ENCODE measurements at places on chromosomes 7 and 10. TPM values are rescaled to one million over a fixed set of nuclear protein-coding genes. Genes with fewer than 3 reads are reported as not detected.

DNA sequence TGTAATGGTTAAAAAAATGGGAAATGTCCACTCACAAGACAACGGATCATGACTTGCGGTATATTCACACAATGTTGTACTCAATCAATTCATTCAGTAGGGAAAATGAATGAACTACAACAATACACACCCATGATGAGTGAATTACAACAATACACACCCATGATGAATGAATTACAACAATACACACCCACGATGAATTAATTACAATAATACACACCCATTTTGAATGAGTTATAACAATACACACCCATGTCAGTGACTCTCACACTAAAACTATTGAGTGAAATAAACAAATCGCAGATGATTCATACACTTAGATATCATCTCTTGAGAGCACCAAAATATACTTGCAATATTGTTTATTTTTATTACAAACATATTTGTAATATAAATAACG lies 174.6 kb downstream of the FRMD4A start:
- no peaks in the 10 kb centered on the region for H3K36me3 ChIP-seq
- no peak for DNase-seq
- no peak overlapping the region for H3K4me3 ChIP-seq
- peaks cover 32% of the 10 kb centered on the region for H3K27me3 ChIP-seq
- H3K27ac ChIP-seq, result no peak overlapping the region

Gene COL26A1
- not detected for total RNA-seq

DNA sequence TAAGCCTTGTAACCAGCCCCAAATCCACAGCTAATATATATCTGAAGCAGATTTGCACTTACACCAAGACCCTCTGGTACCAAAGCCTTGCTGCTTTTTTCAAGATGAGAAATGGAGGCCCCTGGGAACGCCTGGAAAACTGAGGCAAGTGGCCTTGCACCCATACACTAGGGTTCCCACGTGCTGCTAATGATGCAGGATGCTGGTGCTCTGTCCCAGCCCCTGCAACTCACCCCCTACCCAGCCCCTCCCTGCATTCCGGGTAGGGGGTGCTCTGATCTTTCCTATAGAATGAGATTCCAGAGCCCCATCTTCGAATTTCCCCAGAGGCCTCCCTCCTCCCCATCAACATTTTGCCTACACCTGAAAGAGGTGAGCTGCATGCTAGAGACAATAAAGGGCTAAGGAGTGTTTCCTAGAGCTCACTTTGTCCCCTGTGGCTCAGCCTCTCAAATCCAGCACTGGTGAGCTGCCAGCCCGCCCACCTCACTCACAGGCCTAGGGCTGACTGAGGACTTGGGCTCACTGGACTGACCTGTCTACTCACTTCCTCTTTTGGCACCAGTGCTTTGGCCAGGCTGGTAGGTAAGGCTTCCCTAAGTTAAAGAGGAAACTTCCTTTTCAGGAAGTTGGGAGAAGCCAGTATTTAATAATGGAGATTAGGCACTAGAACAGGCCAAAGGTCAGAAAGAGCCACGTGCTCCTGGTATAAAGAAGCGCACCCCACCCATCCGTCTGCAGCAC lies 9.8 kb downstream of the RBP4 start:
- no peak for DNase-seq
- H3K27ac ChIP-seq, result no peak overlapping the region
- no peak overlapping the region for H3K4me3 ChIP-seq
- H3K27me3 ChIP-seq, result peaks cover 3% of the 10 kb centered on the region
- H3K36me3 ChIP-seq, result no peaks in the 10 kb centered on the region

DNA sequence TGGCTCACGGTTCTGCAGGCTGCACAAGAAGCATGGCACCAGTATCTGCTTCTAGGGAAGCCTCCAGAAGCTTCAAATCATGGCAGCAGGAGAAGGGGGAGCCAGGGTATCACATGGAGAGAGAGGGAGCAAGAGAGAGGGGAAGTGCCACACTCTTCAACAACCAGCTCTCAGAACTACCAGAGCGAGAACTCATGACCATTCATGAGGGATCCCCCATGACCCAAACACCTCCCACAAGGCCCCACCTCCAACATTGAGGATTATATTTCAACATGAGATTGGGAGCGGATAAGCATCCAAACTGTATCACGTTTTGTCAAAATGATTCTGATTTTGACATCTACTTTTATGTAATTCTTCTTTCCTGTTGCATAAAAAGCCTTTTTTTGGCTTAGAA lies 38.5 kb downstream of the CREM start:
- H3K27ac ChIP-seq, result no peak overlapping the region
- peaks cover 15% of the 10 kb centered on the region for H3K36me3 ChIP-seq
- DNase-seq, result no peak
- no peaks in the 10 kb centered on the region for H3K27me3 ChIP-seq

DNA sequence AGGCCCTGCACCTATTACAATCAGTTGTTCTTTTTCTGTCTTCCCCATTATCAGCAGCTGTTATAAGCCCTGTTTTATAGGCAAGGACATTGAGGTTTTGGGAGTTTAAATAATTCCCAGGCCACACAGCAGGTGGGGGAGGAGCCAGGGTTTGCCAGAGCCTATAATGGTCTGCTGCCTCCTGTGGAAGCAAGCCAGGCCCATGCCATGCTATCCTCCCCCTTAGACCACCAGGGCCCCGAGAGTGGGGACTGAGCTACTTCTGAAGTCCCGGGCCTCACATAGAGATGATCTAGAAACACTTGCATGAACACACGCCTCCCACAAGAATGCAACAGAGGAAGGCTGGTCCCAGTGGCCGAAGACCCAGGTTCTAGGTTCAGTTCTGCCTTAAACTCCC lies 141.7 kb downstream of the SH3PXD2A start:
- peaks cover under 1% of the 10 kb centered on the region for H3K4me1 ChIP-seq
- no peaks in the 10 kb centered on the region for H3K27me3 ChIP-seq
- DNase-seq, result no peak
- H3K36me3 ChIP-seq, result no peaks in the 10 kb centered on the region
- H3K4me3 ChIP-seq, result no peak overlapping the region
- H3K27ac ChIP-seq, result no peak overlapping the region

Gene SPOCK2
- total RNA-seq, result 134 TPM

- H3K36me3 ChIP-seq, result no peaks in the 10 kb centered on the region
- H3K27ac ChIP-seq, result no peak overlapping the region
- H3K4me1 ChIP-seq, result peaks cover 44% of the 10 kb centered on the region
Observed at GRCh38 chr7:142440219-142440905, 182.5 kb upstream of the PRSS58 start.

DNA sequence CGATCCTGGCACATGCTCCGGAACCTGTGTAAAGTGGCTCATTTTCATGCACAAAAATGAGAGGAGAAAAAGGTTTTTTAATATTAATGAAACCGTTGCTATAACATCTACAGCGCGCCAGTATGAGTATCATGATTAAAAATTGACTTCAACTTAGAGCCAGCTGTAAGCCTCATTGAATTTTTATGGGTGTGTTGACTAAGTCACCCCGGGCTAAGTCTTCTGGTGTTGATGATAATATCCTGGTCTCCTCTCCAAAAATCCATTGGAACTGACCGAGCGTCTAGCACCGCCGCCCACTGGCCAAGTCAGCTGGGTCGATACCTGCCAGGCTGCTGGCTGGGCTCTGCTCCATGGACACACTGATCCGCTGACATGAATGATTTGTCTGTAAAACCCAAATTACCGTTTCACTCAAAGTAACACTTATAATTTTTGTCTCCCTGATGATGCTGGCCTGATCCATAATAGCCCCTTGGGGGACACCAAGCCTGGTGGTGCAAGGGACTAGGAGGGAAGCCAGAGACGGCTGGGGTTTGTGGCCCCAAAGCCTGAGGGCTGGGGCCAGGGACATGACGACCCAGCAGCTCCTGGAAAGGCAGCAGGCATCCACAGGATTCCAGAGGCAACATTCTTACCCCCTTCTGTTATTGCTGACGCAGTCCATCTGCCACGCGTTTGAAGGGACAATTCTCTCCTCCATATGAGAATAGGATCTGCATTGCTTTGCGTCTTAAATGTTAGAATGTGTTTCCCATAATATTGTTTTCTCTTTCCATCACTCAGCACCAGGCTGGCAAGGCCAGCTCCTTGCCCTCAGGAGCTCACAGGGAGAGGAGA lies 131.0 kb upstream of the PPP2R2D start:
- H3K27me3 ChIP-seq, result no peaks in the 10 kb centered on the region
- no peak for DNase-seq
- no peak overlapping the region for H3K27ac ChIP-seq
- H3K4me1 ChIP-seq, result no peaks in the 10 kb centered on the region
- no peaks in the 10 kb centered on the region for H3K36me3 ChIP-seq

Gene FBXW4
- total RNA-seq, result 37.6 TPM

DNA sequence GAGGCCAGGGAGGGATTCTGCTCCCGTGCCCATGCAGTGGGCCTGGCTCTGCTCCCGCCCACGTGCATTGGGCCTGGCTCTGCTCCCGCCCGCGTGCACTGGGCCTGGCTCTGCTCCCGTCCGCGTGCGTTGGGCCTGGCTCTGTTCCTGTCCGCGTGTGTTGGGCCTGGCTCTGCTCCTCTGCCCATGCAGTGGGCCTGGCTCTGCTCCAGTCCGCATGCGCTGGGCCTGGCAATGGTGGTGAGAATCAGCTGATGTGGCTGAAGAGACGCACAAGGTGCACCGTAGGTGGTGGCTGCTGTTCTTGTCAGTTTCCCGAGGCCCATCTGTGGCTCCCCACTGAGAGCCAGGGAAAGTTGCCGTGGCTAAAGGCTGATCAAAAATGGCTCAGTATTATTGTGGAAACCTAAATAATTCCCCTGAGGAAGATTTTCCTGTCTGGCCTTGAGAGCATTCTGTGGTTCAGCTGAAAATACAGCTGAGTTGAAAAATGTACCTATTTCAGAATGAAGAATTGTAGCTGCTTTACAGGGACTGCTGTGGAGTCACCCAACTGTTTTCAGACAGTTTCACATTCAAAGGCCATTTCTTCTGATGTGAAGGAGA lies 572.4 kb downstream of the GLRX3 start:
- no peak for DNase-seq
- H3K4me1 ChIP-seq, result no peaks in the 10 kb centered on the region
- no peak overlapping the region for H3K4me3 ChIP-seq
- no peak overlapping the region for H3K27ac ChIP-seq
- no peaks in the 10 kb centered on the region for H3K36me3 ChIP-seq

Gene RBM17
- total RNA-seq, result 285 TPM

DNA sequence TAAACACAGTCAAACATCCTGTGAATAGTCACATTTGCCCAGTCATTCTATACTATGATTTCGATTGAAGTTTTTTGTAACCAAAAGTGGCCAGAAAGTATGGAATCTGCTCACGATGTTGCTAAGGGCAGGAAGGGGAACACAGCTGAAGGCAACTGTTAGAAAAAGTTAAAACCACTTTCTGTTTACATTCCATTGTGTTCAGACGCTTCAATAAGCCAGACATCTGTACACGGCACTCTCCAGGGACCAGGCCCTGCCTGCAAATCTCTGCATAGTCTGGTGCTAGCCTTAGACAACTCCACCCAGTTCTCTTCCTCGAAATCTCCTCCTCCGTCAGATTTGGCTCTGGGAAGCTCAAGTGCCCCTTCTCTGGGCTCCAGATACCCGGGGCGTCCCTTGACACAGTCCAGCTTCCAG lies 17.1 kb upstream of the TMEM120A start:
- no peak overlapping the region for H3K4me3 ChIP-seq
- DNase-seq, result no peak
- peaks cover 4% of the 10 kb centered on the region for H3K27me3 ChIP-seq
- peaks cover 25% of the 10 kb centered on the region for H3K36me3 ChIP-seq
- peaks cover 31% of the 10 kb centered on the region for H3K4me1 ChIP-seq
